MM.1S (cell line): ENCODE measurements at places on chromosomes 2 and 18.

GRCh38 chr2:235098269-235098668 is 146.5 kb downstream of the SH3BP4 start:
- no peak for DNase-seq

GRCh38 chr2:207467716-207468347 is 61.9 kb upstream of the CREB1 start:
- DNase-seq = no peak

- DNase-seq = no peak
Measured at GRCh38 chr2:17543131-17543660, 2.7 kb downstream of the VSNL1 start.

DNA sequence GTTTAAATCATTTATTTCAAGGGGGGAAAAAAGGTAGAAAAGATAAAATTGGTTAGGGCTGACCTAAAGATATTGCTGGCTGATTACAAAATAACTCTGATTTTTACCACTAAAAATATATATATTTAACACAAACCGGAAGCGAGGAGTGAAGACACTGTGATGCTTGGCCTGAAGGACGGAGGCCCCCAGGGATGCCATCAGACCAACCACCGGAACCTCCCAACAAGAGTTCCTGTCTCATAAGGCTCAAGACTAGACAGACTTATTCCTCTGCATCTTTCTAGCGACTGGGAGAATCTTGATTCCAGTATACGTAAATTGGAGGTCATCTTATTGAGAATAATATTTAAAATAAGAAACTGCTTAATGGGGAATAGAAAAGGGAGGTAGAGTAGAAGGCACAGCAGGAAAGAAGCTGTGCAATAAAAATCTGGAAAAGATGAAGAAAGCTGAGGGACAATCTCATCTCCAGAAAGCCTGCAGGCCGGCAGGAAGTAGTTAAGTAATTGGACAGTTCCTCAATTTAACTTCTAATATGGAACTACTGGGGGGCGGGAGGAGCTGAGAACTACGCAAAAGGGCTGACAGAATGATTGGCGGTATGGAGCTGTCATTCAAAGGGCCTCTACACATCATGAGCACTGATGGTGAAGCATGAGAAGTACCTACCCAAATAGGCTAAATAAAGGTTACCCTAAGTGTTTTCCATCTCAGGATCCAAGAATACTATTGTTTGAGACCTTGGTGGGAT is 91.1 kb downstream of the DTNB start:
- DNase-seq = no peak

DNA sequence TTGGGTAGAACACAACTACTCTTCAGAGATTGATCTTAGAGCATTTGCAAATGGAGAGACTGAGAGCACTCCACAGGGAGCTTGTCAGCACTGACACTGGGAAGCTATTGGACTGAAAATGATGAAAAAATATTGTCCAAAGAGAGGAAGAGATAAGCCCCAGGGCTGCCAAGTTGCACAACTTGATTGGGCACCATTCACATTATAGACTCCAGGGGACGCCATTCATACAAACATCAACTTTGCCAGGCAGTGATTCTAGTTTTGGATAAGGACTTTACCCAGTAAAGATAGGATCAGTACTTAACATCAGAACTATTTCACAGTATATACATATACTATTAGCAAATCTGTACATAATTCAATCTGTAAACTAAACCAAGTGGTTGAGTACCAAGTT is 79.6 kb upstream of the MYCN start:
- DNase-seq = no peak

DNA sequence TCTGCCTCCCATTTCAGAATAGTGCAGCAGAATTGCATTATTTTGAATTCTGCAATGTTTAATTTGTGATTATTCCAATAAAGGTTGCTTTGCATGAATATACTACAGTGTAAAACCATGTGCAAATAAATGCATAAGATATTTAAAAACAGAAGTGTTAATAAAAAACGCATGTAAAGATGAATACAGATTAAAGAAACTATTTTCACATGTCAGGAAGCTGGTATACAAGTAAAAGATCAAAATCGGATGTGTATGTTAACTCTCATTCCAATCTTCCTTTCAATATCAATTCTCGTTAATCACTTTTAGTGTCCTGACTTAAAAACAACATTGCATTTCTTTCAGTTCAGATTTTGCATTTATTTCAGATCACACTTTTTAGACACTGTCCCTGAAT is 3.1 kb downstream of the MCEE start:
- no peak for DNase-seq

- no peak for DNase-seq
Measured at GRCh38 chr2:36409935-36410334, 54.4 kb downstream of the CRIM1 start.

GRCh38 chr18:50986360-50987087 is 18.7 kb downstream of the ELAC1 start:
- no peak for DNase-seq
